ENCODE measurements at places on chromosomes 4 and X.
A peak's percentile ranks its signal among the peaks of the same experiment; 100 is the strongest.

GRCh38 chr4:132276185-132276584, 872.9 kb upstream of the PCDH10 start:
- no peak for DNase-seq

DNA sequence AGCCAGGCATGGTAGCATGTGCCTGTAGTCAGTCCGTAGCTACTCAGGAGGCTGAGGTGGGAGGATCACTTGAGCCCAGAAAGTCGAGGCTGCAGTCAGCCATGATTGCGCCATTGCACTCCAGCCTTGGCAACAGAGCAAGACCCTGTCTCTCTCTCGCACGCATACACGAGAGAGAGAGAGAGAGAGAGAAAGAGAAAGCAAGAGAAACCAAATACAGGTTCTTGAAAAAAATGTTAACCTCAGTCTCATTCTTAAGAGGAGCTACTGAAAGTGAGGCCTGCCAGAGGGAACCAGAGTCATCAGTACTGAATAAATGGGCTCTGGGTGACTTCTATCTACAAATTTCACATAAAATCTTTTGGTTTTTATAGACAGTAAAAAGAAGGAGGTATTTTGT, 42.9 kb downstream of the KIAA0232 start:
- DNase-seq = no peak

DNA sequence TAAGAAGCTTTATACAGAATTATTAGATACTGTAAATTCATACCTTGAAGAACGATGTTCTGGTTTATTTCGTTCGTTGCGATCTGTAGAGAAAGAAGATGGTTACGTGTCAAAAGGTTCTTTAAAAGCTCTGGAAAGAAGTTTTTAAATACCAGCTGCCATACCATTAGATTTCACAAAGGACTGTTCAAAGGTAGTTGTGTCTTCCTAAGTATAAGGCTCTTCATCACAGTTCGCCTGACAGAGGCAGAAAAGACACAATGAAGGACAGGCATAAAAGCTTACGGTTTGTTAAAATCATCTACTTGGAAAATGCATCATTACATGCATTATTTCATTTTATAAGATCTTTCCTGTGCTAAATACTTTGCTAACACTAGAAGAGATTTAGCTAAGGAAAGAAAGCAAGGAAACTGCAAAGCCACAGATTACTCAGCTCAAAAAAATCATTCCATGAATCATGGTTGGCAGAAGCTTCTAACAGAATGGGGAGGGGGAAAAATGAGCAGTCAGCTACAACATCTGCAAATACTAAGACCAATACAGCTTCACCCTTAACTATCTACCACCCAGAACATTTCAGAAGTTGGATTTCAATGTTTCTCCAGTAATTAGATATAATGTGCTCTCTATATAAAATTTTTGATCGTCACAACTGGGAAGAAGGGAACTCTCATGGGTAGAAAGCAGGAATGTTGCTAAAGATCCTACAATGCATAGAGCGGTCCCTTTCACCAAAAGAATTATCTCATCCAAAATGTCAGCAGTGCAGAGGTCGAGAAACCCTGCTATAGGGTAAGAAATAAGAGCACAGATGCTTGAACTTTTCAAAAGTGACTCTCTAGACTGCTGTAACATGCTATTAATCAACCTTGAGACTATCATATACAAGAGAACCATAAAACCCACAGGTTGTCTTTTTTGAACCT, 50.7 kb upstream of the PRSS48 start:
- no peak for DNase-seq

- no peak for DNase-seq
These were observed 28.1 kb upstream of the LNX1 start for GRCh38 chr4:53619431-53619830.

GRCh38 chrX:12419591-12419990, 281.3 kb downstream of the FRMPD4 start:
- no peak for DNase-seq

DNA sequence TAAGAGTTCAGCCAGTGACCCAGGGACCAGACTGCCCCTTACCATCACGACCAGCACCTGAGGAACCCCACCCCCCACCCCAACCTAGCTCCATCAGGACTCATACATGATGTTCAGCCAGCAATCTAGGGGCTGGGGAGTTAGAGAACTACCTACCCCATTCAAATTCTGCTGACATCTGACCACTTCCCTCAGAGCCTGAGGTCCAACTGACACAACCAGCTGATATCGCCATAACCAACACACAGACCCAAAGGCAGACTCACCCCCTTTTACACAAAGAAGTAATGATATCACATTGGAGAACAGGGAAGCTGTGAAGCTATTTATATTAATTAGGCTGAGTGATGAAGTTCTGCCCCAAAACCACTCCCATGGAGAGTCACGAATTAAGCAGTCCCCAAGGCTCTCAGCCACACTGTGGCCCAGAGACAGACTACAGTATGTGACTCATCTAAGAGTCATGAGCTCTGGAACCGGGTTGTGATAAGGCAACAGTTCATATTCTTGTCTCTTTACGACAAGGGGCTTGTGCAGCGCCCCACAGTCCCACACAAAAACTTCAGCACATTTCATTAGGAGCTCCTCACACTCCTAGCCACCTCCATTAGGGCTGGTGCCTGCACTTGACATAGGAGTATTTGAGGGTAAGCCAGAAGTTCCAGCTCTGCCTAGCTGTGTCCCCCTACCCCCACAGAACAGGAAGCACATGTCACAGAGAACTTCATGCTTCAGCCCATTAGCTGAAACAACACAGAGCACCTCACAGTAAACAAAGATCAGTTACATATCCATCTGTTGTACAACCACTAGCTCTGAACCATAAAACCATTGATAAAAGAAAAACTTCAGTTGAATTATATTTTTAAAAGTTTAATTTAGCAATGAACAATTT, 184.7 kb upstream of the ZCCHC13 start:
- no peak for DNase-seq

GRCh38 chr4:85268961-85269360, 206.0 kb upstream of the ARHGAP24 start:
- DNase-seq = no peak

- no peak for DNase-seq
These were observed 77.2 kb downstream of the DDIT4L start for GRCh38 chr4:100113096-100113495.

DNA sequence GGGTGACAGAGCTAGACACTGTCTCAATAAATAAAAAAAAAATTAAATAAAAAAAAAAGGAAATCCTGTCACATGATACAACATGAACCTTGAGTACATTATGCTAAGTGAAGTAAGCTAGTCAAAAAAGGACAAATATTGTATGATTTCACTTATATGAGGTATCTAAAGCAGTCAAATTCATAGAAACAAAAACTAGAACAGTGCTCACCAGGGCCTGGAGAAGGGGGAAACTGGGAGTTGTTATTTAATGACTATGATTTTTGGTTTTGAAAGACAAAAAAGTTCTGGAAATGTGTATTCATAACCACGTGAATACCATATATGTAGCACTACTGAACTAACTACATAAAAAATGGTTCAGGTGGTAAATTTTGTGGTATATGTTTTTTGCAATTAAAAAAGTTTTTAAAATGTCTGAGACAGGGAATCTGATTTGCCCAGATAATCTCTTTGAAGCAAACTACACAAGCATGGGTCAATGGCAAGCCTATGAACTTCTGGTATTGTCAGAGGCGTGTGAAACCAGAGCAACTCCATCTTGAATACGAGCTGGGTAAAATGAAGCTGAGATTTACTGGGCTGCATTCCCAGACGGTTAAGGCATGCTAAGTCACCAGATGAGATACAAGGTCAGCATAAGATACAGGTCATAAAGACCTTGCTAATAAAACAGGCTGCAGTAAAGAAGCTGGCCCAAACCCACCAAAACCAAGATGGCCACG, 42.3 kb downstream of the ANAPC10 start:
- no peak for DNase-seq

GRCh38 chr4:5940470-5941203, 47.8 kb upstream of the CRMP1 start:
- DNase-seq = no peak

DNA sequence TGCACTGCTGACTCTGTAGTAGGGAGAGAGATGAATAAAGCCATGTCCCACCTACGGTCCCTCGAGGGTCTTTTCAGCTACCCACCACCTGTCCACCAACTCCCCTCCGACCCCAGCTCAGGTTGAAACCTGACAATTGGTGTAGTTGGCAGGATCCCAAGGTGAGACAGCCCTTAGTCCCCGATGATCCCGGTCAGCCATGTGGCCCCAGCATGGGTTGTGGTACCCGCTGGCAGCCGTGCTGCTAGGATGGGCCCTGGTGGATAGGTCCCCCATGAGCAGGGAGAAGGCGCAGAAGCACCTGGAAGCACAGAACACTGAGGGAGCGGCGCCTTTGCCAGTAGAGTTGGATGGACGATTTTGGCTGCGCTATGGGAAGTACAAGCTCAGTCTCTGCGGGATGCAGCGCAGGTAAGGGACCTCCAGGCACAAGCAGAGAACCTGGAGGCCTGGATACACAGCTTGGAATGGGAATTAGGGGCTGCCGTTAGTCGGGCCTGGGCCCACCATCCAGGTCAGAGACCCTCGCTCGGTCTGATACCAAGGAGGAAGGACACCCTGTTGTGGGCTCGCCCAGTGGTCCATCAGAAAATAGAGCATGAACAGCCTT, 694.6 kb upstream of the AGA start:
- no peak for DNase-seq

GRCh38 chrX:66731398-66731797, 92.5 kb upstream of the EDA2R start:
- DNase-seq = peak; percentile 1

GRCh38 chr4:152559641-152560040, 23.7 kb upstream of the FBXW7 start:
- DNase-seq = no peak

DNA sequence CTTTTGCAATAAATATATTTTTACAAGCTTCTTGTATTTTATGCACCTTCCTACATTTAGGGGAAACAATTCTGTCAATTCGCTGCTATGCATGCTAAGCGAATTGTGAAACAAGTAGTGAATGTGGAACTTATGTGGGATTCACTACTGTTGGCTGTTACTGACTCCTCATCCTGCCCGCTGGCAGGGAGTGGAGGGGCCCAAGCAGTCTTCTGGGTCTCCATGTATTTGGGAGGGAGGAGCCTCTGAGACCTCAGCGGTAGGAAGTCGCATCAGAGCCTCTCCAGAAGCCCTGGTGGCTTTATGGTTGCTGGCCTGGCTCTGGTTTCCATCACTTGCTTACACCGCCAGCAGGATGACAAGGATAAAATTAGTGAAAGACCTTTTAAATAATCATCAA, 3.7 kb upstream of the SETD7 start:
- DNase-seq = no peak

DNA sequence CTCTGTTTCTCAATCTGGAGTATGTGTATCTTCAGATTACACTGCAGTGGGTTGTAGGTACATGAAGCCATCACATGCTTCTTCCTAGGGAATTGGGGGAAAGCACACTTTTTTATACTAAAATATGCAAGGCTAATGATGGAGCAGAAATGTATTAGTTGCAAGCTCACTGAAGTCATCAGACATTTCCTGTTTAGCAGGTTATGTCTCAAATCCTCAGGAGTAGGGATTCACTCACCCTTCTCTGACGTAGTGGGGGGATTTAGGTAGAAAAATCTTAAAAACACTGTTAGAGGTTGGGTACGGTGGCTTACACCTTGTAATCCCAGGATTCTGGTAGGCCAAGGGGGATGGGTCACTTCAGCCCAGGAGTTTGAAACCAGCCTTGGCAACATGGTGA, 128.4 kb upstream of the GPC4 start:
- no peak for DNase-seq

DNA sequence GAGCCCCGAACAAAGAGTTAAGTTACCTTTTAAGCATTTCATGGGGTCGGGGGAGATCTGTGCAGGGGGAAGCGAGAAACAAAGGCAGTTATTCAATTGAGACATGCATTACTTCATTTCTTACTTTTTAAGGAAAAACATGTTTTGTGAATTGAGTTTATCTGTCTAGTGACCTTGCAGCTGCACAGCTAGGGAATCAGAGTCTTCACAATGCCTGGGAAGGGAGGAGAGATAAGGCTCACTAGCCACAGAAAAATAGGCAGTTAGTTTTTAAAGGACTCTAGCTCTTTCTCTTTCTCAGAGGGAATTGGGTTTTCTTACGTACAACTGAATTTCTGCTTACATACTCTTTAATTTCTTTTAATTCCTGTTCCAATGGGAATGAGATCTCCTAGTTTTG, 26.2 kb upstream of the ZBTB33 start:
- no peak for DNase-seq

- DNase-seq = peak; percentile 8
These were observed 50.9 kb downstream of the PRKG2 start for GRCh38 chr4:81164126-81164525.

GRCh38 chr4:20297783-20298182, 46.1 kb downstream of the SLIT2 start:
- no peak for DNase-seq

GRCh38 chrX:155997436-155997835, at the start of gene IL9R:
Gene IL9R, plus strand, starts transcription at chrX:155997696. Its CDS starts 64 bp downstream, at chrX:155997760.
- DNase-seq = no peak

- no peak for DNase-seq
These were observed 2.6 kb downstream of the COX18 start for GRCh38 chr4:73066928-73067327.

Data from Caco-2 (cell line).